Vein endothelial cell (primary cell): ENCODE measurements at places on chromosomes 7 and 10. TPM values are rescaled to one million over a fixed set of nuclear protein-coding genes. Genes with fewer than 3 reads are reported as not detected.

The STOX1 gene
- total RNA-seq = under 0.01 and 0.10 TPM in 2 replicates

The ZPBP gene
- total RNA-seq = not detected in 2 replicates

The CPXM2 gene
- total RNA-seq = 0.65 and 3.8 TPM in 2 replicates

The BTRC gene
- total RNA-seq = 10.5 and 13.8 TPM in 2 replicates

The GIMAP5 gene
- 63.7 and 101 TPM in 2 replicates for total RNA-seq

The SLC26A5 gene
- 0.33 and 0.38 TPM in 2 replicates for total RNA-seq

The NRP1 gene
- total RNA-seq = 219 and 351 TPM in 2 replicates

The ASB4 gene
- total RNA-seq = not detected in 2 replicates

The DGKI gene
- 1.3 and 1.8 TPM in 2 replicates for total RNA-seq

The TFPI2 gene
- 86.2 and 95.5 TPM in 2 replicates for total RNA-seq

The FAM25G gene
- not detected in 2 replicates for total RNA-seq

The ACSM6 gene
- not detected in 2 replicates for total RNA-seq

The TRIL gene
- 1.8 and 4.2 TPM in 2 replicates for total RNA-seq

The GIMAP4 gene
- total RNA-seq = 134 and 166 TPM in 2 replicates

The PPA1 gene
- total RNA-seq = 182 and 187 TPM in 2 replicates

The SYCE1 gene
- 0.33 TPM in 1 of 2 replicates, not detected in the other for total RNA-seq

The DRGX gene
- not detected in 2 replicates for total RNA-seq

The ATOH7 gene
- total RNA-seq = not detected in 2 replicates

The SGPL1 gene
- total RNA-seq = 18.8 and 19.9 TPM in 2 replicates

The ATRNL1 gene
- total RNA-seq = under 0.01 and 0.10 TPM in 2 replicates

The CASTOR2 gene
- total RNA-seq = 17.4 and 20.3 TPM in 2 replicates

The MBLAC1 gene
- total RNA-seq = 2.0 and 2.9 TPM in 2 replicates

The CUL2 gene
- total RNA-seq = 27.8 and 48.1 TPM in 2 replicates

The TSPAN13 gene
- 29.7 and 37.9 TPM in 2 replicates for total RNA-seq

The SNCG gene
- 53.1 and 60.4 TPM in 2 replicates for total RNA-seq

The TAS2R41 gene
- total RNA-seq = 0.19 TPM in 1 of 2 replicates, not detected in the other

The SRGN gene
- total RNA-seq = 765 and 785 TPM in 2 replicates

The BAMBI gene
- total RNA-seq = 1.9 and 5.2 TPM in 2 replicates

The NPC1L1 gene
- not detected in 2 replicates for total RNA-seq

The ZNF727 gene
- 0.10 TPM in 1 of 2 replicates, not detected in the other for total RNA-seq
